Chondrocyte (in vitro differentiated cells): ENCODE measurements at places on chromosomes 1 and 21. TPM values are rescaled to one million over a fixed set of nuclear protein-coding genes. Genes with fewer than 3 reads are reported as not detected.

Gene CD1B
- not detected in 3 replicates for total RNA-seq

Gene FAM151A
- not detected in 3 replicates for total RNA-seq

Gene NES
- 6.0 to 11.6 TPM (median 6.9 TPM) in 3 replicates for total RNA-seq

Gene MCOLN3
- 0.21 TPM in 1 of 3 replicates, not detected in the others for total RNA-seq

Gene RGSL1
- not detected in 3 replicates for total RNA-seq

Gene SLC26A9
- not detected in 3 replicates for total RNA-seq

Gene MTMR11
- total RNA-seq = 15.4 to 22.3 TPM (median 17.6 TPM) in 3 replicates

Gene GUCA2A
- not detected in 3 replicates for total RNA-seq

DNA sequence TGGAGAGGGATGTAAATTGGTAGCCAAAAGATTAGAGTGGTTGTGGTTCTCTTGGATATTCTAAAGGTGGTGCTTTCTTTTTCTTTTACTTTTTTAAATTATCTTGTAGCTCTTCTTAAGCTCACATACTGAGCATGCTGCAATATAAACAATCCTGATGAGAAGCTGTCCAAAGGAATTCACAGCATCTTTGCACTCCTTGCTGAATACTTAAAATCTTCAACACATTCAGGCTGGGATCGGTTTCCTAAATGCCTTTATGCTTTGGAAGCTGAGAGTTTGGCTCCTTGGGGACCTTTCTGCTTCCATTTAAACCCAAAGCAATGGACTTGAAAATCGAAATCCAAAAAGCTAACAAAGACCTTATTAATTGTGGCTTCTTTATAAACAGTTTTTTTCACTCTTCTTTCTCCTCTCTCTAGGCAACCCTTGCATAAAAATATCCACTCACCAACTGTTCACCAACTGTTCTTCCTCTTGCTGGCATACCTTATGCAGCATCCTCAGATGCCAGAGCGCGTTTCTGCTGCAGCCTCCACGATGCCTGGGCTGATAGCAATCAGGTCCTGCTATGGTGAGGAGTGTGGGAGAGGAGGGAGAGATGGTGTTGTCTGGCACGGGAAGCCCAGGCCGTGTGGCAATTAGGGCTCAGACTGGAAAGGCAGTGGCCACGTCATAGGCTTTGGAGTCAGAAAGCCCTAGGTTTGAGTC, 535.8 kb upstream of the DAB1 start:
- peaks cover 3% of the 10 kb centered on the region for H3K27me3 ChIP-seq
- H3K27ac ChIP-seq = no peak overlapping the region
- no peak overlapping the region for H3K4me3 ChIP-seq
- no peaks in the 10 kb centered on the region for H3K4me1 ChIP-seq

DNA sequence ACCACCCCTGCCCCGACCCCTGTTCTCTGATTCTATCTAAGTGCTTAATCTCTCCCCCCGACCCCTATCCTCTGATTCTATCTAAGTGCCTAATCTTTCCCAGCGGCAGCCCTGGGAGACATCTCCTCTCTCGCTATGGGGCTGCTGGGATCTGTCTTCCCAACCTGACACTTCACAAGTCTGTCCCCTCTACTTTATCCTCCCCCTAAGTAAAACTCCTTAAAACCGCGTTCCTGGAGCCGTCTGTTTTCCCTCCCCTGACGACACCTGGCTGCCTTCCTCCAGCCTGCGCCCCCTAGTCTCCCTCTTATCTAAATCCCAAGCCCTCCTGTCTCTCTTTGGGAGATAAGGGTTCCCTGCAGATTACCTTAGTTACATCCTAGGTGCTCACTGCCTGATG, 30.5 kb downstream of the EPHB2 start:
- H3K27ac ChIP-seq = peak overlapping the region; percentile 96
- peaks cover 63% of the 10 kb centered on the region for H3K4me1 ChIP-seq
- H3K27me3 ChIP-seq = no peaks in the 10 kb centered on the region

DNA sequence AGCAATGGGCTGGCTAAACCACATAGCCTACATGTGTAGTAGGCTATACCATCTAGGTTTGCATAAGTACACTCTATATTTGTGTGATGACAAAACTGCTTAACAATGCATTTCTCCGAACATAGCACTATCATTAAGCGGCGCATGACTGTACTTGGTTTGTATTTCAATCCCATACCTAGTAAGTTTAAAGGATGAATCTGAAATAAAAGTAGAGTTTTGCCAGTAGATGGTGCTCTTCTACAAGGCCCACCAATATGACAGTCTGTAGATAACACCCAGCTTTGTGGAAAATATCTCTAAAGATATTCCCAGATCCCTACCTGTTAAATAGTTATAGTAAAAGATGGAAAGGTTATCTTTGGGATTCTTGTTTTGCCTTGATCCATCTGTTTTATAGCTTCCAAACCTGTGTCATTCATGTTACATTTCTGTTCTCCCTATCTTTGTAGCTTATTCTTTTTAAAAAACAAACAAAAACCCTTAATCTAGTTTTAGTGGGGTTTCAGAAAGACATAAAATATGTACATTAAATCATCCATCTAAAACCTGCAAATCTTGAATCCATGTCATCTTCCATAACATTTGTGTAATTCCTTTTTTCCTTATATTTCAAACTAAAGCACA, 33.9 kb upstream of the ASPM start:
- H3K4me3 ChIP-seq = no peak overlapping the region
- H3K27me3 ChIP-seq = no peaks in the 10 kb centered on the region
- DNase-seq = no peak
- no peak overlapping the region for H3K27ac ChIP-seq

GRCh38 chr1:204398197-204399125, 13.2 kb downstream of the PPP1R15B start:
- H3K27ac ChIP-seq = no peak overlapping the region
- H3K4me1 ChIP-seq = no peaks in the 10 kb centered on the region
- no peaks in the 10 kb centered on the region for H3K27me3 ChIP-seq

- no peak overlapping the region for H3K4me3 ChIP-seq
- DNase-seq = no peak
- H3K27ac ChIP-seq = no peak overlapping the region
- no peaks in the 10 kb centered on the region for H3K4me1 ChIP-seq
- H3K36me3 ChIP-seq = no peaks in the 10 kb centered on the region
Observed at GRCh38 chr1:73789965-73790364, 408.0 kb downstream of the LRRIQ3 start.

- no peak for DNase-seq
- H3K27ac ChIP-seq = peak overlapping the region; percentile 61
- H3K4me3 ChIP-seq = no peak overlapping the region
- H3K27me3 ChIP-seq = no peaks in the 10 kb centered on the region
Observed at GRCh38 chr1:198656500-198656932, 17.7 kb downstream of the PTPRC start.

- no peak for DNase-seq
- H3K4me1 ChIP-seq = peaks cover 4% of the 10 kb centered on the region
- no peaks in the 10 kb centered on the region for H3K36me3 ChIP-seq
- no peak overlapping the region for H3K27ac ChIP-seq
- H3K4me3 ChIP-seq = peak overlapping the region; percentile 49
Observed at GRCh38 chr1:168386949-168387586, 106.4 kb downstream of the TBX19 start.

DNA sequence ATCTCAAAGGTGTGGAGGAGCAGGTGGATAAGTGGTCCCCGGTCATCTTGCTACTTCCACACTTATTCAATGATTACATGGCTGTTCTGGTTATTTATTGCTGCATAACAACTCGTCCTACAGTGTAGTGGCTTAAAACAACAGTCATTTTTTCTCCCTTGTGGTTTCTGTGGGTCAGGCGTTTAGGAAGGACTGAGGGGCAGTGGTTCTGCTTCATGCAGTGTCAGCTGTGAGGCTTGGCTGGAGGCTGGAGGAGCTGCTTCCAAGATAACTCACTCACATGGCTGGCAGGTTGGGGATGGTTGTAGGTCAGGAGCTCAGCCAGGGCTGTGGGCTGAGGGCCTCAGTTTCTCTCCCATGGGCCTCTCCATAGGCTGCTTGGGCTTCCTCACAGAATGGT, 5.9 kb upstream of the SLC6A17 start:
- DNase-seq = no peak
- H3K36me3 ChIP-seq = no peaks in the 10 kb centered on the region
- H3K4me1 ChIP-seq = no peaks in the 10 kb centered on the region
- no peak overlapping the region for H3K4me3 ChIP-seq
- H3K27ac ChIP-seq = no peak overlapping the region
- peaks cover 18% of the 10 kb centered on the region for H3K27me3 ChIP-seq

- peaks cover 11% of the 10 kb centered on the region for H3K27me3 ChIP-seq
- no peak overlapping the region for H3K27ac ChIP-seq
- H3K4me1 ChIP-seq = no peaks in the 10 kb centered on the region
- H3K36me3 ChIP-seq = no peaks in the 10 kb centered on the region
- no peak for DNase-seq
- H3K4me3 ChIP-seq = no peak overlapping the region
Observed at GRCh38 chr1:44170281-44170823, 28.9 kb upstream of the KLF18 start.

DNA sequence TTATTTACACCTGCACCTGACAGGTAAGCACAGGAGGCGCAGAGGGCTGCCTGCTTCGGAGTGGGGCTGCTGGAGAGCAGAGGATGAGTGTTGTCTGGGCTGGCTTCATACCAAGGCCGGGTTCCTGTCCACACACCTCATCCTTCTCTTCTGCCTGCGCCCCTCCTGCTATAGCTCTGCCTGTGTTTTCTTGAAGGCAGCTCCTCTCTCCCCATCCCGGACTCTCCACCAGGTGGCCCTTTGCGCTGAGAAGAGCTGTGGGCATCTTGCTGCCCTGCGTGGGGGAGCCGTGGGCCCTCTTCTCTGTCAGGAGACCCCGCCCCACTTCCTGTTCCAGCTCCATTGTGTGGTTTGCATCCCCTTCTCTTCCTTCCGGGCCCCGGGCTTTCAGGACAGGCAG, 35.0 kb downstream of the ARHGEF10L start:
- peaks cover 55% of the 10 kb centered on the region for H3K4me1 ChIP-seq
- no peaks in the 10 kb centered on the region for H3K27me3 ChIP-seq
- no peaks in the 10 kb centered on the region for H3K36me3 ChIP-seq
- peak overlapping the region; percentile 62 for H3K27ac ChIP-seq
- no peak overlapping the region for H3K4me3 ChIP-seq
- DNase-seq = no peak

DNA sequence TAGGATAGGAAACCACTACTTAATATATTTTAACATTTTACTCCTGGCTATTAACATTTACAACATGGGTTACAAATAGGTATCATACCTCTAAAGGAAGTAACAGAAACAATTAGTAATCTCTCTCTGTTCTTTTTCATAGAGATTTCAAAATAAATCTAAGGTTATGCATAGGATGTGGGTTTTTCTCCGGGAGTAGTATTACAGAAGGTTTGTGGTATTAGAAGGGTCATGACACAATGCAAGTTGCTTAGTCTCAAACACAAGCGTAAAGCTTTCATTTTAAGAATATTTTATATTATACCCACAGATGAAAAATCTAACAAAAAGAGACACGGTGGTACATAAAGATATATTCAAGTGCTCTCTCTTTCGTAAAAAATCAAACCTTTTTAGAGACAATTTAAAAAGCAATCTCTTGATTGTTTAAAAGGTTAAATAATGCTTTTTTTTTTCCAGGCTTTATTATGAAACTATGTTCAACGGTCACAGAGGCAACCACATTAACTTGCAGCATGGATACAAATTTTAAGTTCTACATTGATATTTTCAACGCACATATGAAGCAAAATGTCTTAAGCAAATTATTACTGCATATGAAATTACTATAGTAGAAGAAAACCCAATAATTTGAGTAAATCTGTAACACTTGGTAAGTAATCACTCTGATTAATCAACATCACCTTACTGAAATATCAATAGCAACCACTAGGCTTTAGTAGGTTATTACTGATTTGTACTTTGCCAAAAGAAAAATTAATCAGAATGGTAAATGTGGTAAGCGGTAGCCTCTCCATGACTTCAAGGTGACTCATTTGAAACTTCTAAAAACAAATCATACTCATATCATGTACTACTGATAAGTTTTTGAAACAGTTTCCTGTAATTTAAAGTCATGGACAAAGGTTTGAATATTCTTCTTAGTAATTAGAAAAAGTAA, 97.4 kb upstream of the GFI1 start:
- no peak overlapping the region for H3K27ac ChIP-seq
- no peaks in the 10 kb centered on the region for H3K27me3 ChIP-seq
- H3K4me3 ChIP-seq = no peak overlapping the region
- no peak for DNase-seq

GRCh38 chr1:55654171-55654570, 439.0 kb upstream of the USP24 start:
- no peaks in the 10 kb centered on the region for H3K36me3 ChIP-seq
- no peak overlapping the region for H3K4me3 ChIP-seq
- peaks cover 27% of the 10 kb centered on the region for H3K4me1 ChIP-seq
- no peaks in the 10 kb centered on the region for H3K27me3 ChIP-seq

DNA sequence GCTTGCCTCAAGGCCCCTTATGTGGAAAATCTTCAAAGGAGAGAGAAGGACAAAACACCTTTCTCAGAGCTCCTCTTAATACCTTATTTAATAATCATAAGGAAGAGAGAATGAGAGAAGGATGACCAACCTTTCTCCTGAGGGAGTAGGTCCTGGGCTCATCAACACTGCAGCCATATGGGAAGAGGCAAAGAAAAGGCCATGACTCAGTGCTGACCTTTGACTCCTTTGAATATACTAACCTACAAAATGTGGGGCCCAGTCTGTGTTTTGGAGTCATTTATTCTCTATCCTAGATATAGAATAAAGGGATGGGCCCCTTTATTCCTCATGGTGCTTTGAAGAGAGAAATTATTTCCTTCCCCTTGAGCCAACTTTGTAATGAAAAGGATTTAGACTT, 38.3 kb downstream of the CAMSAP2 start:
- peaks cover 35% of the 10 kb centered on the region for H3K4me1 ChIP-seq
- no peak overlapping the region for H3K4me3 ChIP-seq
- H3K27me3 ChIP-seq = no peaks in the 10 kb centered on the region
- peaks cover 4% of the 10 kb centered on the region for H3K36me3 ChIP-seq
- DNase-seq = no peak

DNA sequence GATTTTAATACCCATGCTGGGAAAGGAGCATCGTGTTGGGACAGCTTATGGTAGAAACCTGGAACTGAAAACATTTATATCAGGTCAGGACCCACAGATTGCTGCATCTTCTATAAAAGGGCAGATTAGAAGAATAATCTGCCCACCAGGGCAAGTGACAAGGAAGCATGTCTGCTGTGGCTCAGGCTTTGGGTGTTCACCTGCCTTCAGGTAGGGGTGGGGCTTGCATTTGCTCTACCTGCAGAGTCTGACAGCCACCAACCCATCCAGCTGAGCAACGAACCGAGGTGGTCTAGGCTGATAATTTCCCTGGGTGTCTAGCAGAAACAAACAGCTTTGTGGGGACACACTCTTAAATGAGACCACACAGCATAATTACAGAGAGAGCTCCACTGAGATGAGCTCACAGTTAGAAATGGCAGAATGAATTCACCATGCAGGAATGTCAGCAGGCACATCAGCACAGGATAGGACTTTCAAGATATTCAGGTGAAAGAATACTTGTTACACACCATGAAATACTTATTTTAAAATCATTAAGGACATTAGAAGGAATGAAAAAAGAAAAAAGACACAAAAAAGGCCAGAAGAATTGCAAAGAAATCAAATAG, 36.1 kb upstream of the B3GALT5 start:
- H3K36me3 ChIP-seq = no peaks in the 10 kb centered on the region
- H3K27ac ChIP-seq = no peak overlapping the region
- H3K27me3 ChIP-seq = peaks cover 19% of the 10 kb centered on the region
